BJ (cell line): ENCODE measurements at places on chromosomes 13 and 19.

GRCh38 chr13:103276775-103277498 is 210.7 kb upstream of the SLC10A2 start:
- no peak for DNase-seq

DNA sequence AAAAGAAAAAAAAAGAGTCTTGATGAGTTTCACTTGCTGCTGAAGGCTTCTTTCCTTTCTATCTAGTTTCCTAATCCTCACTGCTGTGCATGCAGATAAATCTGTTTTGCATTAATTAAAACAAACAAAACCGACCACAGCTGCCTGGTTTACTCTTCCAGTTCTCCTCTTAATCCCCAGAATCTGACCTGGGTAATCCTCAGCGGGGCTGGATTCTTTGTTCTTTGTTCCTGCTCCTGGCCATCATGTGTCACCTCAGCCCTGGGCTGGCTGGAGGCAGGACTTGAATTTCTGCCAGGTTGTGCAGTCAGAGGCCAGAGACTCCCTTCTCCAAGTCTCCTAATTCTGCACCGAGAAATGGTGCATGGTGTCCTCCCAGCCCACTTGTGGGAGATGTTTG is 52.2 kb upstream of the CYP4F8 start:
- no peak for DNase-seq

DNA sequence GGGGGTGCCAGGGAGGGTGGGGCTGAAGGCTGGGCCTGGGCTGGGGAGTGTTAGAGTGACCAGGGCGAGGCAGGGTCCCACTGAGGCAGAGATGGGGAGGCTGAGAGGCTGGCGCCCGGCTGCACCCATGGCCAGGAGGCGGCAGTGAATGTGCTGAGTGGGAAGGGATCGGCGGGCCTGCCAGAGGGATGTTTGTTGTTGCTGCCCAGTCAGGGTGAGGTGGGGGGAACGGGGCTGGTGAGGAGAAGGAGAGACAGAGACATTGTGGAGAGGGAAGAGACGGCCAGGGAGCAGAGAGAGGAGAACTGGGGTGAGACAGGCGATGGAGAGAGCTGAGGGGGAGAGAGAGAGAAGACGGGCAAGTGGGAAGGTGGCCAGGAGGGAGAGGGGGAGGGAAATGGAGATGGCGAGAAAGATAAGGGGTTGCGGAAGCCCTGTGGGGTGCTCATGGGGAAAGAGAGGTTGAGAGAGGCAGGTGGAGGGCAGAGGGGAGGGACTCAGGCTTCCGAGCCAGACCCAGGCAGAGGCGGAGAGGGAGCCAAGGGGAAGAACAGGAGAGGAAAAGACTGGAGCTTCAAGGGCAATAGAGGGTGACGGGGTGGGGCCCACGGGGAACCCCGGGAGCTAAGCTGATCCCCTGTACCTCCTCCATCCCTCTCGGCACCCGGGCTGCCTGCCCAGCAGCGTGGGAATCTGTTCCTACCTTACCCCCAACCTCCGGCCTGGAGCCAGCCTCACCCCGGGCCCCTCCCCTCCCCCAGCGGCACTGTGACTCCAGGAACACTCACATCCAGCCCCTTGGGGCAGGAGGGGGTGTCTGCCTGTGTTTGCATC is 690 bp upstream of the B3GNT8 start:
- DNase-seq: no peak

GRCh38 chr13:79402074-79402635 is 3.9 kb downstream of the RBM26 start:
- no peak for DNase-seq
